ENCODE measurements at places on chromosomes 12 and 14. TPM values are rescaled to one million over a fixed set of nuclear protein-coding genes. Genes with fewer than 3 reads are reported as not detected.

DNA sequence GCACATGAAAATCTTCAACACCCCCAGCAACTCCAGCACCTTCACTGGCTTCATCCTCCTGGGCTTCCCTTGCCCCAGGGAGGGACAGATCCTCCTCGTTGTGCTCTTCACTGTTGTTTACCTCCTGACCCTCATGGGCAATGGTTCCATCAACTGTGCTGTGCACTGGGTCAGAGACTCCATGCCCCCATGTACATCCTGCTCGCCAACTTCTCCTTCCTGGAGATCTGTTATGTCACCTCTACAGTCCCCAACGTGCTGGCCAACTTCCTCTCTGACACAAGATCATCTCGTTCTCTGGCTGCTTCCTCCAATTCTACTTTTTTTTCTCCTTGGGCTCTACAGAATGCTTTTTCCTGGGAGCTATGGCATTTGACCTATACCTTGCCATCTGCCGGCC is 11.5 kb upstream of the OR11G2 start:
- DNase-seq: no peak

DNA sequence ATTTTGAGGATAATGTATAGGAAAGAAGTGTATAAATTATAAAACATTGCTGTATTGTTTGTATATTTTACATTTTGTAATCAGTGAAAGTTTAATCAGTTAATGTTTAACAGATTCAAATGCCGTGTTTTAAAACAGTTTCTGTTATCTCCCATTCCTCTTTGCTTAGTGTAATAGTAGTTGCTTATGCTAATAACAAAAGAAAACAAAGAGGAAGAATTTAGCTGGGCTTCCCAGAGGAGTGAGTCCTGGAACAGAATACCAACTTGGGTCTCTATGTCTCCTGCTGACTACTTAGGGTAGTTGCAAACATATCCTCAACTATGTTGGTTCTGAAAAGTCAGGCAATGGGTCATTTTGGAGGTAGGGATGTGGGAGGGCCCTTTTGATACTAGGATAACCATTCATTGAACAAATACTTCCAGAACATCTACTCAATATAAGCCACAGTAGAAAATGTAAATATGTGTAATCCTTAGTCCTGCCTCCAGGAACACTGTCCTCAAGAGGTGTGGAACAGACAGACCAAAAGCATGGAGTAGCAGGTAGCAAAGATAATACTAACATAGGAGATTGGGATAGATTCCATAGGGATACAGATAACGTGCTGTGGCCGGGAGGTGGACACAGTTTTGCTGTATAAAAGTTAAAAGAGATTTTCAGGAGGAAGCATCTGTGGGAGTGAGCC is 36.1 kb upstream of the EVL start:
- no peak for DNase-seq

C12orf54 gene
- 1.5 TPM for total RNA-seq

DNA sequence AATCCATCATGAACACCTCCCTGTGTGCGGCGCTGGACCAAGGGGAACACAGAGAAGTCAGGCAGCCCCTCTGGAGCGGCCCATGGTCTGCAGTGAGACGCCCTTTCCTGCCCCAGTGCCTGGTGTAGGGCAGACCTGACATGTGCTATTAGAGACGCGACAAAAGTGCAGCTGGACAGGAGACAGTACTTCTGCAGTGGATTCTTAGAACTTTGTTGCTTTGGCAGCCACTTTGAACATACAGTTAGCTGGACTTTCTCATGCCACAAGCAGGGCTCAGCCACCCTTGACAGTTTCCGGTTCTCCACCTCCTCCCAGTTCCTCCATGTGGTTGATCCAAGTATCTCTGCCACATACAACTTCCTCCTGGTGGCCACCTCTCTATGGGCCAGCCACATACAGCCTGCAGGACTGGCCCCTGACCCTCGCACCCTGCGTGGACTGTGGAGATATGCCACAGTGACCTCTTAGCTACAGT is 45.9 kb downstream of the LGMN start:
- DNase-seq: no peak

SPATA7 gene
- 2.2 TPM for total RNA-seq

GRCh38 chr12:132615579-132616038 is 3.0 kb upstream of the P2RX2 start:
- no peak for DNase-seq

DNA sequence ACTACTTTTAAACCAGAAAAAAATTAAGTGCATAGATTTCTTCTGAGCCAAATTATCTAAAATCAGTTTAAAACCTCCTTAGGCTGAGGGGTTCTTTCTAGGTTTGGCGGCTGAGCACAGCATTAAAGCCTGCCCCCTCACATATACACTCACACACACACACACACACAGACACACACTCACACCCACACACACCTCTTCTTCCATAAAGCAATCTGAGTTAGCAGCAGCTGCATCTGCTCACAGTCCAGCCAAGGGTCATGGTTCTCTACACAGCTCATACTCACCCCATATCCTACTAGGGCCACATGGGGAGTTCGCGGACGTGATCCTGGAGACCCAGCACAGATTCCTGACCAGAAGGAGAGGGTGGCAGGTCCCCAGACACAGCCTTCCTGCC is 12.4 kb downstream of the SYNDIG1L start:
- no peak for DNase-seq

DNA sequence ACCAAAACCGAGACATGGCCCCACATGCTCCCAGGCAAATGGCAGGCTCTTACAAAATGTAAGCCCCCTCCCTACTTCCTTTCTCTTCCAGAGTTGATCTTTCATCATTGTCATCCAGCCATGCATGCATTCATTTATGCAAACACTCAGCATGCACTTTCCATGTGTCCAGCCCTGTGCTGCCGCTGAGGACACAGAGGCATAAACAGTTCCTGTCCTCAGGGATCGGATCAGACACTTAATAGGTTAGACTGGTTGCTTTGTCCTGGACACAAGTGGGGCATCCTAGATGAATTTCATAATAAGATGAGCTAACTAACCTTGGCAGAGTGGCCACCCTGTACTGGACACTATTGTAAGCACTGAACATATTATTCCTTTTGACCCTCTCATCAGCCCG is 23.1 kb downstream of the PRIMA1 start:
- no peak for DNase-seq

SMARCC2 gene
- 47.7 TPM for total RNA-seq

BIN2 gene
- 3.8 TPM for total RNA-seq

DNA sequence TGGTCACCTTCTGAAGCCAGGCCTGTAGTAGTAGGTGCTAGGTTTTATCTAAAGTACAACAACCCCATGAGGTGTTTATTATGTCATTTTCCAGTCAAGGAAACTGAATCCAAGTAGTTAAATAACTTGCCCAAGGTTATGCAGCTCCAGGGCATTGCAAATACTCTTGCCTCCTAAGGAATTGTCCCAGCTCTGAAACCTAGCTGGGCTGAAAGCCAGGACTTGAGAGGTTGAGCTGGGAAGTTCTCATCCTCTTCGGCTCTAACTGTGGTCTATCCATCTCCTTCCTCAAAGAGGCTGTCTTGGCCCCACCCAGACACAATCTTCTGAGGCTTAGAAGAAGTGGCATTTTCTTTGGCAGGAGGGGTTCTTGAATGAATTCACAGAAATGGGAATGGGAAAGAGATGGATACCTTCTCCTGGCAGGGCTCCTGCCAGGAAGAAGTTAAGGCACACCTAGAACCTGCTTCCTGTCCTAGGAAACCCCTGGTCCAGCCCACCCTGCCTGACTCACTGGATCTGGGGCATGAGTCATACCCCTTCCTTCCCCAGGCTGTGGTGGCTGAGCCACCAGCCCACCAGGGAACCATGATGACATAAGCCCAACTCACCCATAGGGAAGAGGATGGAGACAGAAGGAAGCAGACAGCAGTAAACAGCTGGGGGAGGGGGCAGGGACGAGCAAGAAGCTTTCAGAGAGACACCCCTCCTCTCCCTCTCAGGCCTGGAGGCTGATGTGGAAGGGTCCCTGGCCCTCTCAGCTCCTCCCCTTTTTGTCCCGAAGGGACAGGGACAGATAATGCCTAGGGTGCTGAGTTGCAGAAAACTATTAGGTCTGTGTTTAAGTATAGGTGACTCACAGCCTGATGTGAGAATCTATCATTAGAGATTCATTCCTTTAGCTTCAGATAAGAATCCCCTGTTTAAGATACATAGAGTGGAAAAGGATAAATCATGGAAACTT is 2.1 kb upstream of the PLEK2 start:
- no peak for DNase-seq

GRCh38 chr14:100056964-100057795 is 8.0 kb upstream of the EVL start:
- no peak for DNase-seq

DNA sequence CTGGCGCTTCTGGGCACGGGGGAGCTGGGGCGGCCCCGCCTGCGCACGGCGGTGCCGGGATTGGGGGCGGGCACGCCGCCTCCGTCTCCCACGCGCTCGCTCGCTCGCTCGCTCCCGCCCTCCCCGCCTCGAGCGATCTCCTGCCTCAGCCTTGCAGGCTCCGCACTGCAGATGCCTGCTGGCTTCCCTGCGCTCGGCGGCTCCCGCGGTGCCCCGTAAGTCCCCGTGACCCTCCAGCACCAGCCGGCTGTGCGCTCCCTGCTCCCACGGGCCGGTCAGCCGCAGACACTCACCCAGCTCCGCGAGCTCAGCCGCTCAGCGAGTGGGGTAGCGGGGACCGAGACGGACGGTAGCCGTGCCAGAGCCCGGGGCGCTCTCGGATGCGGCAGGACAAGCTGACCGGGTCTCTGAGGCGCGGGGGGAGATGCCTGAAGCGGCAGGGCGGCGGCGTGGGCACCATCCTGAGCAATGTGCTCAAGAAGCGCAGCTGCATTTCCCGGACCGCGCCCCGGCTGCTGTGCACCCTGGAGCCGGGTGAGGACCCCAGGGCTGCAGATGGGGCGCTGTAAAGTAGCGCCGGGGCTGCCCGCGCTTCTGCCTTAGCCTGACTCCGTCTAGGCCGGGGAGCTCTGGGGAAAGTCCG is at the start of gene TBC1D30:
Gene TBC1D30, plus strand, starts transcription at position 148 of the 643 bp plus-strand sequence. Its CDS starts 233 bp downstream, at position 381.
- DNase-seq: no peak

LALBA gene
- total RNA-seq: not detected

GRCh38 chr14:99266181-99267178 is 5.5 kb downstream of the BCL11B start:
- DNase-seq: no peak

- DNase-seq: no peak
These were observed 23.4 kb upstream of the PRIMA1 start for GRCh38 chr14:93811676-93812075.

DNA sequence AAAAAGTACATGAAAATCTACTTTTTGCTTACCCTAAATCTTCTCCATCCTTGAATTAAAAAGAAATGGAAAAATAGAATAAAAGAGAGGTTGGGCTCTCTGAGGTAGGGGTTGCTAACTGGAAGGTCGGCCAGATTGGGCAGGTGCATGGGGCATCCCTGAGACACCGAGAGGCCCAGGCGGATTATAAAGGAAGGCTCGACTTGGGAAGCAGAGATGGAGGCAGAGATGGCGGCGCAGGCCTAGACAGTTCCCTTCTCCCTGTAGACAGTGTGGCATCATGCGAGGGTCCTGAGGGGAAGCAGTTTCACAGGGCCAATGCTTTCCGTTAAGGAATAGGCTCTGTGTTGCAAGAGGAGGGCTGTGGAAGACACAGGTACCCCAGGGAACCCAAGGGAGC is 3.7 kb upstream of the KRT74 start:
- no peak for DNase-seq

CRIP1 gene
- total RNA-seq: 35.6 TPM

DNA sequence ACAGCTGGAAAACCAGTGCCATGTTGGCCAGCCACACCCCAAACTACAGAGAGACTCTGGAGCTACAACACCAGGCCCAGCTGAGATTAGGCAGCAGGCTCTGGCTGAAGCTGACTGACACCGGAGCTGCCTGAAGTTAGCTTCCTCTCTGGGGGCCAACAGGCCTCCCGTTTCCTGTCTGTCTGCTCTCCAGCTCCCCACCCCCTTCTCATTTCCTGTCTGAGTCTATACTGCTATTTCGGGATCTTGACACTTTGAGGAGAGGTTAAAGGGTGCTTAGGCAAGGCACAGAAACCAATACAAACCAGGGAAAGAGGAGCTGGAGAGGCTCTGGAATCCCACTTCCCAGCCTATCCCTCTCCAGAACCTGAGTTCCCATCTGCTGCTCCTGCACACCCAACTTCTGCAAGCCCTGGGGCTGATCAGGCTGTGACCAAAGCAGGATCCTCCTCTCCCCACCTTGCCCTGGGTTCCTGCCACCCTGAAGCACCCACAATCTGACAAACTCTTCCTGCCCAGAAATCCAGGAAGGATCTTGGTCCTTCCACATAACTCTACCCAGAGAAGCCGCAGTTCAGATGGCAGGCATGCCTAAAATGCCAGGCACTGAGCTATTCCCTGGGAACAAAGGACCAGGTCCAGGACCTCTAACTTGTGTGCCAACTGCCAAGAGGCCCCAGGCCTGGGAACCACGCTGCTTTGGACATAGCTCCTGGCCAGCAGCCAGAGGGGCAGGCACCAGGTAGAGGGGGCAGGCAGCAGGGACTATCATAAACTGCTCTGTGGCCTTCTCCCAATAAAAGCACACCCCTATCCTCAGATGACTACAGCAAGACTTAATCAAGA is 39.9 kb downstream of the PRPF40B start:
- DNase-seq: no peak

- no peak for DNase-seq
These were observed 142.3 kb upstream of the PARP11 start for GRCh38 chr12:4015225-4016091.

GRCh38 chr12:16946704-16947103 is 340.7 kb upstream of the LMO3 start:
- no peak for DNase-seq

AQP2 gene
- total RNA-seq: not detected

HHIPL1 gene
- total RNA-seq: 0.59 TPM

- DNase-seq: no peak
These were observed 162.4 kb downstream of the CAND1 start for GRCh38 chr12:67431411-67432020.

PTPN21 gene
- 6.1 TPM for total RNA-seq

DNA sequence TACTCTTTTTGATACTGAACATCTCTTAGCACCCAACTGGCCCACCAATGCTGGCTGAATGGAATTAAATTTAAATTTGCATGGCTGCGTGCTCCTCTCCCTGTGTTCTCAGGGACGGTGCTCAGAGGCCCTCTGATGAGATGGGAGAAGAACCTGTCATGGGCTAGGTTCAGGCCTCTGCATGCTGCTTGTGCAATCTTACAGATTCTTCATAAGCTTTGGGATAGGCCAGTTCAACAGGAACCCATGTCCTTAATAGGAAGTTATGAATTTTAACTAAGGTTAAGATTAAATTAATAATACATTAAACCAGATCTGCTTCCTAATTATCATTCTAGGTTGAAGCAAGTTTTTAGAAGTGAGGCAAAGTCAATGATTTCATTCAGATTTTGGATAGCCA is 119.7 kb upstream of the LRIG3 start:
- DNase-seq: no peak

GRCh38 chr12:29710104-29710503 is 73.6 kb downstream of the TMTC1 start:
- no peak for DNase-seq

EIF2S3B gene
- 0.42 TPM for total RNA-seq

Data from esophagus squamous epithelium (tissue), 5 donors.